HS-27A (cell line): ENCODE measurements at places on chromosomes 16 and 17.

DNA sequence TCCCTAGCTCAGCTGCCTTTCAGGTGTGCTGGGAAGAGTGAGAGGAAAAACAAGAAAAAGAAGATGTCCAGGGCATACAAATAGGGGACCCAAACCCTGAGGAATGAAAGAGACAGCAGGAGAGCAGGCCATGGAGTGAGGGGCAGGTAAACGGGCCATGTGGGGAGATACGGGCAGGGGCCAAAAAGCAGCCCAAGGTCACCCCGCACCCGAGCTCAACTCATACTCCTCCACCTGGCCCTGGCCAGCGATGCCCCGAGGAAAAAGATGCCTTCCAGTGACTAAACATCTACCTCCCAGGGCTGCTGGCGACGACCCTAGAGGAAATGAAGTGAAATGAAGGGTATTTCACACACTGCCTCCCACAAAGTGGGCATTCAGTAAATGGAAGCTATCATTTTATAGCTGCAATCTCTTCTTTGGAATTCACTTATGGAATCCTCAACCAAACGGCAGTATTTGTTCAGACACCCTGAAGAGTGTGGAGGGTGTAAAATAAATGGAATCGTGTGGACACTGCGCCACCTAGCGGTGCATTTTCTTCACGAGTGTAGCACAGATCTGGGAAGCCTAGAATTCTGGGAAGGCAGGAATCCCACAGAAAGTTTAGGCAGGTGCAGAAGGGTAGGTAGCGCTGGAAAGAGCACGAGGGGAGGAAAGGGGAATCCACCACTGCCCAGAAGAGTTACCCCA is 14.9 kb downstream of the ELAC2 start:
- DNase-seq, result peak; percentile 17

- DNase-seq, result no peak
These were observed 80.8 kb downstream of the ZDHHC7 start for GRCh38 chr16:84930298-84931106.

DNA sequence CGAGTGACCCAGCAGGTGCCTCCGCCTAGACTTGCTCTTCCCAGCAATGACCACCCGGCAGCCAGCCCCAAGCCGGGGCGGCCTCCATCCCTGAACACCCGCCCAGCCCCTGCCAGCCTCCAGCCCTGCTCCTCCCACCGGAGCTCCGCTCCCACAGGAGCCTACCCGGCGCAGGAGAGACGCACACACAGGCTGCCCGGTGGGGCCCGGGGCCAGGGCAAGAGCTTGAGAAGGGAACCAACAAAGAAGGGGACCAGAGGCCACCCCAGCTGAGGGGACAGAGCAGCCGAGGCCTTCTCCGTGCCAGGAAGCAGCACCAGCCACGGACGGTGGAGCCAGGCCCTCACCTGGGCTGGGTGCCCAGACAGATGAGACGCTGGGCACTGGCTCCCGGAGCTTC is 13.8 kb downstream of the PKD1 start:
- no peak for DNase-seq

DNA sequence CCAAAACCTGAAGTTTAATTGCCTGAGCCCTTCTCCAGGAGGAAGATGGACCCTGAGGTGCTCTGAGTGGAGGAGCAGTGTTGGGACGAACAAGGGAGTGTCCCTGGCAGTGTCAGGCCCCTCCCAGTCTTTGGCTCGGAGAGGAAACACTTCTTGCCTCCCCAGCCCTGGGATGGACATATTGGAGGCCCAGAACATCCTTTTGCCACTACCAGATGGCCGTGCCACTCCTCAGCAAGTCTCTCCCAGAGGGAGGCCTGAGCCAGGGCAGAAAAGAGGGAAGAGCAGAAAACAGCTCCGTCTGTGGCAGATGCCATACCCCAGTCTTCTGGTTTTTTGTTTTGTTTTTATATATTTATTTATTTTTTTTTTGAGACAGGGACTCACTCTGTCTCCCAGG is 91.5 kb upstream of the CRHR1 start:
- DNase-seq, result no peak

- no peak for DNase-seq
These were observed 36.9 kb downstream of the GPATCH8 start for GRCh38 chr17:44466339-44466738.

DNA sequence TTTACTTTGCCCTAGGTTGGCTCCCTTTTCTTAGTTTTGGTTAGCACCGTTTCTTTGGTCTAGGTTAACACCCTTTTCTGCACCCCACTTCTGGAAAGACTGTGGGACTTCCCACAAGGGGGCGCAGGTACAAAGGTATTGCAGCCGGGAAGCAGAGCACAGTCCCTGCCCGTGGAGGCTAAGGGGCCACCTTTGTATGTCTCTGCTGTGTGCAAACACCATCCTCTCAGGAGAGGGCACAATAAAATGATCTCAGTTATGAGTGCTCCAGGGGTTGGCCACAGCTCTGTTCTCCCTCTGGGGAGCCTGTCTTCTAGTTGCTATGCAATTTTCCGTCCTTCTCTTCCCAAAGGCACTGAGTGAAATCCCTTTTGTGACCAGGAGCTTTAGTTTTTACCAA is 28.4 kb upstream of the TMC5 start:
- no peak for DNase-seq

DNA sequence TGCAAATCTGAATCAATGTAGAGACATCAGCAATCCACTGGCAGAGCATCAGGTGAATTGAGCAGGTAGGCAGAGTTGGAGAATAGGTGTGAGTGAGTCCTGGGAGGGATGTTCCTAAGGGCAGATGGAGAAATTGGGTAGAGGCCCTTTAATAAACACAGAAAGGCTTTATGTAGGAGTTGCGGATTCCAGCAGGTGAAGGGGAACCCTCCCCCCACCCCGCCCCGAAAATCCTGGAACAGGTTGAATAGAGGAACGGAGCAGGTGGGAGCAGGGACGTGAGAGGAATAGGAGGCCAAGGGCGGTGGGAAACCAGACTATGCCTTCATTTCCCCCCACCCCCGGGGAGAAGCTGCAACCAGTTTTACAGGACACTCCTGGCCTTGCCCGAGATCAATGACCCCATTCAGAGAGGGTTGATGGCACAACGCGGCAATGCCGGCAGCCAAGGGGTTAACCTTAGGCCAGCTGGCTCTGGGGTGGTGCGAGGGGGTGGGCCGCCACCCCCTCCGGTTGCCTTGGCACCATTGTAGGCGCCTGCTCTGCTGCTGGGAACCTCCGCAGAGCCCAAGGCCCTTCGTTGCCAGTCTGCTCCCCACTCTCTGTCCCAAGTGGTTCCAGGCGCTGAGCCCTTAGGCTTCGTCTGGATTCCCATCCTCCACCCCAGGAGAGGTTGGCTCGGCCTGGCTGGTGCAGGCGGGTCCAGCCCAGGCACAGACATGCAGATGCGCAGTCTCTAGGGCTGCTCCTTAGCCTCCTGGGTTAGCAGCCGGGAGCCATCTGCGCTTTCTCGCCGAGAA is 814 bp upstream of the RUNDC3A start:
- DNase-seq, result no peak

DNA sequence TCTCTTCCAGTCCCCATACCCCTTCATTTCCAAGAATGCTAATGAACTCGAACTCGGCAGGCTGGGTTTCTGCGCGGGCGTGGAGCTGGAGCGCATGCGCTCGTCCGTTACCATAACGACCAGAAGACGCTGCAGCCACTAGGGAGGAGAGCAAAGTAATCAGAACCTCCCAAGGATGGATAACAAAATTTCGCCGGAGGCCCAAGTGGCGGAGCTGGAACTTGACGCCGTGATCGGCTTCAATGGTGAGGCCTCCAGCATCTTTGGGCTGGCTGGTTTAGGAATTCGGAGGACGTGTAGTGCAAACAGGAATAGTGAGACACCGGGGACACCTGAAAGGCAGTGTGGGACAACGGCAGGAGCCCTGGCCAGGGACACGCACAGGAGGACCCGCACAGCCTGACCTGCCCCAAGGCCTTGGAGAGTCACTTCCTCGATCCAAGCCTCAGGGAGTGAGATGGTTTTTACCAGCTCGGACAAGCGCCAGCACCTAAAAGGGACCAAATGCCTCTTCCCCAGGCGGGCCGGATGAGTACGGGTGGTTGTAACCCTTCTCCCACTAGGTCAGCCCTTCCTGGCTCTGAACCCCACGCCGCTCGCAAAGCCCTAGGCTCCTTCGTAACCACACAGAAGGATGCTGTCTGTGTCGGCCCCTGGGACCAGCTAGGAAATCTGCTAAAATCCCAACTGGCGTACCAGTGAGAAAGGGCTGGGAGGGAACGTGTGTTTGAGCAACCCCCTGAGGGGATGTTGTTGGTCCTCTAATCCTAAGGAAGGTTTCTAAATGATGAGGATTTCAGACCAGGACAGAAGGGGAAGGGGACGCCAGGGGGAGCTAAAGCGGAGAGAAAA is at the start of gene CFAP52:
Gene CFAP52, plus strand, starts transcription at position 122 of the 852 bp plus-strand sequence. Its CDS starts 54 bp downstream, at position 176.
- DNase-seq, result peak; percentile 52

DNA sequence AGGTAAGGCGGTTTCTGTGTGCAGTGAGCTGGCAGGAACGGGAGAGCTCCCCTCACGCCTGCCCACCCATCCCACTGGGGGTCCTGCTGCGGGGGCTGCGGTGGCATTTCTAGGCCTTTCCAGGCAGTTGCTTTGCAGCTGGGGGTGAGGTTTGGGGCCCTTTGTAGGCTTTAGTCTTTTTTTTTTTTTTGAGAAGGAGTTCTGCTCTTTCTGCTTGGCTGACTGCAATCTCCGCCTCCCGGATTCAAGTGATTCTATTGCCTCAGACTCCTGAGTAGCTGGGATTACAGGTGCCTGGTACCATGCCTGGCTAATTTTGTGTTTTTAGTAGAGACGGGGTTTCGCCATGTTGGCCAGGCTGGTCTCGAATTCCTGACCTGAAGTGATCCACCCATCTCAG is 11.1 kb downstream of the TSC2 start:
- DNase-seq, result no peak

- no peak for DNase-seq
These were observed 25.0 kb downstream of the NAA60 start for GRCh38 chr16:3468501-3468900.

DNA sequence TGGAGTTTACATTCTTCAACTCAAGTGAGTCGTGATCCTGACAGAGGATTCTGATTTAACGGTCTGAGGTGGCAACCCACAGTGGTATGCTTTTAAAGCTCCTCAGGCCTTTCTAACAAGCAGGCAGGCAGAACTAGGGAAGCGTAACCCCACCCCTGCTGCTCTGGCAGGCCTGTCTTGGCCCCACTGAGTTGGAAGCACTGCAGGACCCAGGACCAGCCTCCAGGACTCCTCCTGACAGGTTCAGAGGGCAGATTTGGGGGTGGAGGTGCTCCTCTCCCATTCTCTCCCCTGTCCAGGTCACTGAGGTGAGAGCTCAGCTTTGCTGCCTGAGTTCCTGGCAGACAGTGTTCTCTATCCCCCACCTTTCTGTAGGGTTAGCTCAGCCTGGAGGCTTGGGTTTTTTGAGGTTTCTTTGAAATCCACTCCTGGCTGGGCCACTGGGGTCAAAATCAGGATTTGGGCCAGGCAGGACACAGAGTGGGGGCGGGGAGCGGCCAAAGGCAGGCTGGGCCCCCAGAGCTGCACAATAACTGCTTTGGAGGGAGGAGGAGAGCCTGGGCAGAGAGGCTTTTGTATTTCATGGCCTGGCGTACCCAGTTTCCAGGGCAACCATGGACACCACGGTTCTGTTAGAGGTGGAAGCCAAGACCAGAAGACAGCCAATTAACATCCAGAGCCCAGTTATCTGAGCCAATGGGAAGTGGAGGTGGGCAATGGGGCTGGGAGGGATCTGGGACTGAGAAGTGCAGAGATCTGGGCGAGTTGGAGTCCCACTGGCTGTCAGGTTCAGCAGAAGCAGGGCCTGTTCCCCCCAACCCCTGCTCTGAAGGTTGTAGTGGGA is 9.5 kb downstream of the MRPL27 start:
- DNase-seq, result no peak

GRCh38 chr17:19672009-19672750 is 23.6 kb downstream of the ALDH3A2 start:
- no peak for DNase-seq

DNA sequence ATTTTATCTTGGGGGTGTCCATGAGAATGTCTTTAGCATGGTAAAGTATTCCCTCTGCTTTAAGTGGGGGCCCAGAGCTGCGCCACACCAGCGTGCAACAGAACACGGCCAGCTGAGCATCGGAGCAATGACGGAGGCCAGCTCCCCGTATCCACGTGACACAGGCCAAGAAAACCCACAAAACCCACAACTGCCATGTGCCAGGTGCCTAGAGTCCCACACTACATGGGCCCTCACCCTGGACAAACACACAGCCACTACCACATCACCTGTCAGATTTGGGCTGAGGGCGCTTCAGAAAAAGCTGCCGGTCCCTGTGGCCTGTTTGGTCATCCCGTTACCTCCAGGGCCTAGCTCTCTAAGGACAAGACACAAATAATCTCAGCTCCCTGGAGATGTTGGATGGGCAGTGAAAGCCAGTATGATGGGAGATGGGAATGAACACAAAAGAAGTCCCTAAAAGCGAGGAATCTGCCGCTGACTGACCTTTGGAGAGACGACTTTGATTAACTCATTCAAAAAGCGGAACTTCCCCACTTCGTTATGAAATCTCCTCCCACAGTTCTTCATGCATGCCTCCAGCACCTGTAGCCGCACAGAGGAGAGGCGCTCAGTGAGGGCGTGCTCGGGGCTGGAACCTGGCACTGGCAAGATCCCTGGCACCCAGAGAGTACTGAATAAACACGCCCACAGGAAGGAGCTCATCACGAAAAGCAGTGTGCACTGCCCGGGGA is 17.1 kb downstream of the GGA3 start:
- DNase-seq, result no peak

DNA sequence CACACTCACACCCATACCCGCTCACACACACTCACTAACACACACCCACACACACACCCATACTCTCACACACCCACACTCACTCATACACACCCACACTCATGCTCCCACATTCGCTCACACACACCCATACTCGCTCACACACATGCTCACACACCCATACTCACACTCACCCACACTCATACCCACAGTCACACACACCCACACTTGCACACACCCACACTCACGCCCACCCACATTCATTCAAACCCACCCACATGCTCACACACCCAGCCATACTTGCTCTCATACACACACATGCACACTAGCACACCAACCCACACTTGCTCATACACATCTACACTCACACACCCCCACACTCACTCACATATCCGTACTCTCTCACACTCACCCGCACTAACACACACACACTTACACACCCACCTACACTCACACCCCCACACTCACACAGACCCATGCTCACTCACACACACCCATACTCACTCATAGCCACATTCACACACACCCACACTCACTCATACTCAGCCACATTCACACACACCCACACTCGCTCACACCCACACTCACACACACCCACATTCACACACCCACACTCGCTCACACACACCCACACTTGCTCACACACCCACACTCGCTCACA is 322.4 kb upstream of the N4BP1 start:
- no peak for DNase-seq

- no peak for DNase-seq
These were observed 7.8 kb upstream of the CHST6 start for GRCh38 chr16:75502916-75503605.
